ENCODE measurements at places on chromosomes 2 and 18.
A peak's percentile ranks its signal among the peaks of the same experiment; 100 is the strongest.

DNA sequence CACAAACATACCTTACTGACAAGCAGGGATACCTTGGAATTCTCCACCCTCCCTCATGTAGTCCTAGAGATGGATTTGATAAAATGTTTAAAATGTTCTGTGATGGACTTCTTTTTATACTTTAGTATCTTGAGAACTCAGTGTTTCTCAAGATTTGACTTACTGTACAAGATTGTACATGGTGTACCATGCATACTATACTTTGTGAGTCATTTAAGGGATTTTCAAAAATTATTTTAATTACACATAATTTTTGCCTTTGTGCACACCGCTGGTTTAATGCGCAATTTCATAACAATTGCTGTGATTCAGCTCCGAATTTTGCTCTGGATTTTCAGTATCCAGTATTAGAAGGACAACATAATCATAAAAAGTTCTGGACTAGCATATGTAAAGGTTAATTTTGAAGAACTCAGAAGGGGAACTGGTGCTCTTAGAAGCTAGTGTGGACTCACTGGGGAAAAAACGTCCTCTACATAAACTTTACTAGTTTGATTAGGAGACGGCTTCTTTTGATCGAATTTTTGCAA, 78.6 kb upstream of the ACSL3 start:
- DNase-seq = no peak

GRCh38 chr2:228728961-228729360, 542.1 kb downstream of the PID1 start:
- no peak for DNase-seq

DNA sequence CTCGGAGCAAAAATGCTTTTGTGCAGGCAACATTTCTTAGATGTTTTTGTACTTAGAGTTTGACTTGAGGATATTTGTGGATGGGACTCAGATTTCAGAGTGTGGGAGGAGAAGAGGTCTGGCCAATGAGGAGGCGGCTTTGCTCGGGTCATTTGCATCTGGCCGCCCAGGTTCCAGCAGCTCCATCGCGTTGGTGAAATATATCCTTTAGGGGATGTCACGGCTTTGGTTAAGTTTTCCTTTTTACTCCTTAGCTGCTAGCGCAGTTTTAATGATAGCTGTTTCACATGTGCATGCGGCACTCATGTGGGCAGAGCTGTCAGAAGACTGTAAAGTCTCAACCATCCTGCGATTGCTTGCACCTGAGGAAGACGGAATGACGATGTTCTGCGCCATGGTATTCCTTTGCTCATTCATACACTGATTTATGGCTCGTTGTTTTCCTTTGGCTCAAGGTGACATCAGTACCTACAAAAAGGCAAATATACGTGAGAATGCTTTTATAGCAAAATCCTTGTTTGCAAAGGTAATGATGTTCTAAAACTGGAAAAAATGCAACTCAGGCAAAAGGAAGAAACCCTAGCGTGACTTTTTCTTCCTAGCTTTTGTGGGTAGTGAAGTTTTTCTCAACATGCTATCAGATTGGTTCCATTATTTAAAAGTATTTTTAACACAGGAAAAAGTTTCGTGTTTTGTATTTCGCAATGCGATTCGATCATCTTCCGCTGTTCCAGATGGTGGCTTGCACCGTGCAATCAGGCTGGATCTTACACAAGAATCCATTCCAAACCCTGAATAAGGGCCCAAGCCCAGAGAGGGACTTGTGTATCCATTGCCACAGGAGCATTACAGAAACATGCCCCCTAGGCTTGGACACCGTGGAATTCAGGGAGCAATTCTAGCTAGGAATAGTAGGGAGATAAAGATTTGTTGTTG, 70.5 kb upstream of the ZNF516 start:
- peak; percentile 88 for DNase-seq

- no peak for DNase-seq
These were observed 52.4 kb upstream of the STAT1 start for GRCh38 chr2:191066197-191066918.

GRCh38 chr2:218999021-218999880, 6.0 kb upstream of the CRYBA2 start:
- no peak for DNase-seq

- DNase-seq = no peak
These were observed 6.1 kb upstream of the PXDN start for GRCh38 chr2:1750270-1750932.

DNA sequence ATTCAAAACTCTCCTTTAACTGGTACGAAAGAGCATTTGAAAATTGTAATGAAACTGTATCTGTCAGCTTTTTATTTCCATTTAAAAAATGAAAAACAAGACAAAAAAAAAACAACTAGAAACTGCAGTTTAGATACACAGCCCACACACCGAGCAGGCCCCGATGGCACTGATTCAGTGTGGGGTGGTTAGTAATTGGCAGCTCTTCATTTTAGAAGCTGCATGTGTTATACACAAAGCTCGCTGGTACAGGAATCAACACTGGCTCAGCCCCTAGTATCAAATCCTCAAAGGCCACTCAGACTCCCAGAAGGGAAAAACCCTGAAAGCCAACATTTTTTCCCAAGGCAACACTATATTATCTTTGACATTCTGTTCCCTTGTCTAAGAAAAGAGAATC, 30.5 kb upstream of the RMDN2 start:
- no peak for DNase-seq

DNA sequence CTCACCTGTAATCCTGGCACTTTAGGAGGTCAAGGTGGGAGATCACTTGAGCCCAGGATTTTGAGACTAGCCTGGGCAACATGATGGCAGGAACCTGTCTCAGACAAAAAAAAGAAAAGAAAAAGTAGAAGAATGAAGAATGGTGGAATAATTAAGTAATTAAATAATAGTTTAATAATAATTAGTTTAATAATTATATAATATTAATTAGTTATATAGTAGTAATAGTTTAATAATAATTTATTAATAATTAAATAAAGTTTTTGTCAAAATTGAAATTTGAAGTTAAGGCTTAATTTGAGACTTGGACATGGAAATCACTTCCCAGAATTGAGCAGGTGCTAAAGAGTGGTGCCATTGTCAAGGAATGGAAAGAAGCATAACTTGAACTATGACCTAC, 52.2 kb upstream of the ABCA12 start:
- no peak for DNase-seq

DNA sequence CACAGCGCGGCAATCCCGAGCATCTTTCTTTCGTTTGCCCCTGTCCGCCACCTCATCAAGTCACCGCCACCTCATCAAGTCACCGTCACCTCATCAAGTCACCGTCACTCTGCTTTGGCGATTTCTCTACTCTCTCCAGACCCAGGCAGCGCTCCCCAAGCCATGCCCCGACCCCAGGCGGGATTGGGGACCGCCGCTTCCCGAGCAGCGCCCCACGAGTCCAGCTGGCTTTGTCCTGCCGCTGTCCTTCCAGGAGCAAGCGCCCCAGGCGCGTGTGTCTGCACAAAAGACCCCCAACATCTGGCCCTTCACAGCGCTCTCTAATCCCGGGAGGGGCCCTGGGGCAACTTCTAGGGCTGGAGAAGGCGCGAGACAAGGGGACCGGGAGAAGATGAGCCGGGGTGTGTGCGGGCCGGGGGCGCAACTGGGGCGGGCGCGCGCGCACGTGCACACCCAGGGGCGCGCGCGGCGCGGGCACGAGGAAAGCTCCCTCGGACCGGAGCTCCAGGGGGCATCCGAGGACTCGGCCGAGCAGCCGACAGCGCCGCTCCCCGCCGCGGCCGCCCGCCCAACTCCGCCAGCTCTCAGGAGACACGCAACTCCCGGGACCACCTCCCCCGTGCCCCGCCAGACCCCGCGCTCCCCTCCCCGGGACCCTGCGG, 633 bp upstream of the RNF152 start:
- no peak for DNase-seq

DNA sequence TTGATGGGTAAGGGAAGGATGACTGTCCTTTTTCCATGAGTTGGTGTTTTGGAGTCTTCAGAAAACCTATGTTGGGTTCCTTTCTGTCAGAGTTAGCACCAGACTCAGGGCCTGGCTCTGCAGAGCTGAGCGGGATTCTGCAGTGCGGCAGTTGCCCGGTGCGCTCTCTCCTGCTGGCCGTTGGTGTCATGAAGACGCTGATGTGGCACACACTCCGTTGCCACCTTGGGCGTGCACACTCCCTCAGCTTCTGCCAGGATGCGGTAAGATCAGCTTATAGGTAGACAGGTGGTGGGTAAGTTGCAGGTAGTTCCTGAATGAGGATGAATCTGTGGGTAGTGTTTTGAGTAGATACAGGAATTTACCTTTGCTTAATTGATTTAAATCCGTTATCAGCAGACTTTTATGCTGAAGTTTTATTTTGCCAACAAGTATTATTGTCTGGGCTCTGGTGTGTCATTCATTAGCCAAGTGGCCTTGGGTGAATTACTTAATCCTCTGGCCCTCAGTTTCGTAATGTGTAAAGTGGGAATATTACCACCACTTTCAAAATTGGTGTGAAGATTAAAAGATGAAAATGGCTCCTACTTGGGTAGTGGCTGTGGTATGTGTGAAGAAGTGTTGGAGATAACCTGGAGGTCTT, 26.8 kb downstream of the DGKD start:
- no peak for DNase-seq

DNA sequence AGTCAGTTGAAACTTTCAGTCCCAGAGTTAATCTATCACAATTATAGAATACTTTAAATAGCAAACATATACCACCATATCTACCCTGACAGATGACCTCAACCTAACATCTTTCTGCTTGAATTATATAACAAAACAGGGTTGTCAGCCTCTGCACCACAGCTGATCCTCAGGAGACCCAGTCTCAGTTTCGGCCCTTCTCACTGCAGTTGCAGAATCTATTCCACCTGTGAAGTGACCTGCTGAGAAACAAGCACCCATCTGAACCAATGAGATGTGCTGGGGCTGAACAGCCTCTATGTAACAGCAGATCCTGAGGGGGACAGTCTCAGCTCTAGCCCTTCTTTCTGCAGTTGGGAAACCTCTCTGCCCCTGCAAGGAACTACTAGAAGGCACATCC, 567.6 kb downstream of the KCNJ3 start:
- no peak for DNase-seq

GRCh38 chr18:7152440-7152839, 34.8 kb upstream of the LAMA1 start:
- no peak for DNase-seq

- no peak for DNase-seq
These were observed 44.6 kb upstream of the GCG start for GRCh38 chr2:162196638-162197037.

DNA sequence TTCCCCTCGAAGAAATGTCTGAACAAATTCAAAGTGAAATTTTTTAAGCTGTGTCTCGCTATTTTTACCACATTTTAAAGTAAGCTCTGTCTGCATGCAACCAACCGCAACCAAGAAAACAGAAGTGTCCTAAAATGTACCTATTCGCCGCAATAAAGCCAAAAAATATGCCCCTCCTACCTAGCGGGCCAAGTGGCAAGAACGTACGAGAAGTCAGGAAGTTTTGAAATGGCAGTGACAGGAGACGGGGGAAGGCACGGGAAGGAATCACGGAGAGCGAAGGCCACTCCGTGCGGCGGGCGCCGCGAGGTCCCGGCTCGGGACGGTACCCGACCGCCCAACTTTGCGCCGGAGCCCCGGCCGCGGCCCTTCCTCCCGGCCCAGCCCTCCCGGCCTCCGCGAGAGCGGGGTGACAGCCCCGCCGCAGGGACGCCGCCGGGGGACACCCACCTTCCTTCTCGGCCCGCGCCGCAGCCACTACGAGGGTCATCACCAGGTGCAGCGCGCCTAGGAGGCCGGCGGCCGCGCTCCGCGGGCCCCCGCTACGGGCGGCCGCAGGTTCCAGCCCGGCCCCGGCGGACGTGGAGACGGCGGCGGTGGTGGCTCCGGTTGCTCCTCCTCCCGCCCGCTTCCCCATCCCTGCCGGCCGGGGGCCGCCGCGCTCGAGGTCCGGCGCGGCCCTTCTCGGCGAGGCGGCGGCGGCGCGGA, 568 bp downstream of the TMEM131 start:
- no peak for DNase-seq

GRCh38 chr18:55764386-55764785, 176.4 kb upstream of the TCF4 start:
- DNase-seq = no peak

GRCh38 chr2:231612109-231612455, 19.4 kb downstream of the TEX44 start:
- peak; percentile 65 for DNase-seq

GRCh38 chr2:181070119-181070835, 89.9 kb downstream of the UBE2E3 start:
- peak; percentile 21 for DNase-seq

- DNase-seq = no peak
These were observed 24.0 kb upstream of the ATP5MC3 start for GRCh38 chr2:175205523-175205922.

DNA sequence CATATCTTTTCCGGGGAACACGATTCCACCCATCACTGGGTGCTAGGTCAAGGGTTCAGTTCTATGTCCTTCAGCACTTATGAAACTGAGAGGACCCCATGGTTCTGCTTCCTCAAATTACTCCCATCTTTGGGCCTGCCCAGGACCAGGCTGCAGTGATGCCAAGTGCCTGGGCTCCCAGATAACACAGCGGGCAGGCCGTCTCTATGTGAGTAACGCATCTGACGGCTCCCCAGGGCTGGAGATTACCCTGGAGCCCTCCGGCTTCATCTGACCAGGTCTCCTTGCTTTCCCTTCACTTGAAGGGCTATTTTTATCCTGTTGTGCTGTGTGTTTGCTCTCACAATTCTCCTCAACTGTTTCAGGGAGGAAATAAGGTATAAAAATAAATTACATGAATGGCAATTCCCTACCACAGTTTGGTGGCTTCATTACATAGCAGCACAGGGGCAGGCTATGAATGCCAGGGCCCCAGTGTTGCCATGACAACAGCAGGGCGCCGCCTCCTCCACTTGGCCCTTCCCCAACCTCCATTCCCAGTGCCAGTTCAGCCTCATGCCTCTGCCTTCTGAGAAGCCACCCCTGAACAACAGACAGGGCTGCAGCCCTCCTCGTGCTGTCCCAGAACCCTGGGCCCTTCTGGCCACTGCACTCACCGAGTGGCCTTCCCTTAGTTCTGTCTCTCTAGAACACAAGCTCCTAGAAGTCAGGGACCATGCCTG, 25.4 kb upstream of the TMEM131 start:
- no peak for DNase-seq

DNA sequence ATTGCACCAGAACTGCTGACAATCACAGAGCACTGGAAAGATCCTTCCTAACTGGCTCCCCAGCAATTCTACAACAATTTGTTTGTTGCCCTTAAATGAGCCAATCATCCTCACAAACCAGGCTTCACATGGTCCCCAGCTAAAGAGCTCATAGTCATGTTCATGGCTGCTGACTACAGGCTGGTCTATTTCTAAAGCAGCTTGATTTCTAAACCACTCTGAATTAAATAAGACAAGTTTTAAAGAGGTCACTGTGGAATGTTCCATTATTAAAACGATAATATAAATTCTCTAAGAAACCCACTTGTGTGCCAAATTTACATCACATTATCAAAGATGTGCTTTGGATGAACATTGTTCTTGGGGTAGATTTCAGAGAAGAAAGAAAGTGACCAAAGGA, 110.7 kb downstream of the COPS8 start:
- DNase-seq = no peak

GRCh38 chr18:13406049-13406615, 187.6 kb downstream of the LDLRAD4 start:
- no peak for DNase-seq

DNA sequence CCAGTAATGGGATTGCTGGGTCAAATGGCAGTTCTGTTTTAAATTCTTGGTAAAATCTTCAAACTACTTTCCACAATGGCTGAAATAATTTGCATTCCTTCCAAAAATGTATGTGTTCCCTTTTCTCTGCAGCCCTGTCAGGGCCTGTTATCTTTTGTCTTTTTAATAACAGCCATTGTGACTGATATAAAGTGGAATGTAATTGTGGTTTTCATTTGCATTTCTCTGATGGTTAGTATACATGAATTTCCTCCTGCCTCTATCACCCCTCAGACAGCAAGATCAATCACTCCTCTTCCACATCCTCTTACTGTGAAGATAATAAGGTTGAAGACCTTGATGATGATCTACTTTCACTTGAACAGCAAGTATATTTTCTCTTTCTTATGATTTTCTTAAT, 304.8 kb upstream of the FSIP2 start:
- DNase-seq = no peak
